ENCODE measurements at places on chromosomes 16 and 17.

GRCh38 chr16:1913327-1914083 is 4.7 kb downstream of the HS3ST6 start:
- DNase-seq, result no peak

GRCh38 chr17:79923974-79924638 is 84.9 kb upstream of the CBX4 start:
- peak; percentile 9 for DNase-seq

GRCh38 chr17:2883544-2884213 is 87.4 kb downstream of the RAP1GAP2 start:
- no peak for DNase-seq

GRCh38 chr16:84482951-84483881 is 21.2 kb downstream of the MEAK7 start:
- DNase-seq, result no peak
